ENCODE measurements at places on chromosomes 5 and 9.

GRCh38 chr5:142222866-142223558, 101.8 kb downstream of the SPRY4 start:
- DNase-seq: no peak

- no peak for DNase-seq
These were observed 269.6 kb downstream of the ARL15 start for GRCh38 chr5:54040804-54041203.

DNA sequence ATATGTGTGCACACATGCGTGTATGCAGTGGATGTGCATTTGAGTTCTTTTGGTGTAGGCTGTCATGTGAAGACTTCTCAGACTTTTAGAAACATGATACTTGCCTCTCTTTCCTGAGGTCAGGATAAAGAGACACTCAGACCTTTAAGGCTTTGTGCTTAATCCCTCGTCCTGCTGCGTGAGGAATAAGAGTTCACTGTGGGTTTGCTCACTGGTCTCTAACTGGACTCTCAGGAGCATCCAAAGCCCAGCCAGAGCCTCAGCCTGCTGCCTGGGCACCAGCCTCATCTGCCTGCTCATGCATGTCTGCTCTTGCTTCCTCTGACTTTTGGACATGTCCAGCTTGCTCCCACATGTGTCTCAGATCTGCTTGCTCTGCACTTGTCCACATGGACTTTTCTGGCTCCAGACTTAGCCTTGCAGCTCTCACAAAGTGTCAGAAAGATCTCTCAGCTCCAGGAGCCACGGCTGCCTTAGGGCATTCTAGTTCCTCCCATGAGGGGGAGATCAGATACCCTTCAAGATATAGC, 65.1 kb upstream of the ZNF366 start:
- DNase-seq: no peak

- DNase-seq: no peak
These were observed 18.1 kb downstream of the C1QTNF2 start for GRCh38 chr5:160352308-160352707.

DNA sequence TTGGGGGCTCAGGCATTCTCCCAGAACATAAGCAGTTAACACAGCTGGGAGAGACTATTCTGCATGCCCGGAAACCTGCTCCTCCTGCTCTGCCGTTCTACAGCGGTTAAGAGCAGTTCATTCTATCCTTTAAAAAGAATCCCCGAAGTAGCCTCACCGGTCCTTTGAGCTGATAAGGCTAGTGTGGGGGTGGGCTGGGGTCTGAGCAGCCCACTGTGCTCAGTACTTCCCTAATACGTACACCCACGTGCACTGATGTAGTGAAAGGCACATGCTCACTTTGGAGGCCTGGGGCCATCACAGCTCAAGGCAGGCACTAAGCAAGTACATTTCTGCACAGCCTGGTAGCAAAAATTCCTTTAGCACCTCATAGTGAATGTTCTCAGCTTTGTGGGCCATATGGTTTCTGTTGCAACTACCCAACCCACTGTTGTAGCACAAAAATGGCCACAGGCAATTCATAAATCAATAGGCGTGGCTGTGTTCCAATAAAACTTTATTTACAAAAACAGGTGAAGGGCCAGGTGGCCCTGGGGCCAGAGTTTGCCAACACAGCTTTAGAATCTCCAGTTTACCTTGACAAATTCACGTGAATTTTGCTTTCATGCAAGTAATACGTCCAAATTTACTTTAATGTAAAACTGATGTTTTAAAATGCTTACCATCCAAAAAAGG, 136.4 kb downstream of the ZNF354C start:
- no peak for DNase-seq

DNA sequence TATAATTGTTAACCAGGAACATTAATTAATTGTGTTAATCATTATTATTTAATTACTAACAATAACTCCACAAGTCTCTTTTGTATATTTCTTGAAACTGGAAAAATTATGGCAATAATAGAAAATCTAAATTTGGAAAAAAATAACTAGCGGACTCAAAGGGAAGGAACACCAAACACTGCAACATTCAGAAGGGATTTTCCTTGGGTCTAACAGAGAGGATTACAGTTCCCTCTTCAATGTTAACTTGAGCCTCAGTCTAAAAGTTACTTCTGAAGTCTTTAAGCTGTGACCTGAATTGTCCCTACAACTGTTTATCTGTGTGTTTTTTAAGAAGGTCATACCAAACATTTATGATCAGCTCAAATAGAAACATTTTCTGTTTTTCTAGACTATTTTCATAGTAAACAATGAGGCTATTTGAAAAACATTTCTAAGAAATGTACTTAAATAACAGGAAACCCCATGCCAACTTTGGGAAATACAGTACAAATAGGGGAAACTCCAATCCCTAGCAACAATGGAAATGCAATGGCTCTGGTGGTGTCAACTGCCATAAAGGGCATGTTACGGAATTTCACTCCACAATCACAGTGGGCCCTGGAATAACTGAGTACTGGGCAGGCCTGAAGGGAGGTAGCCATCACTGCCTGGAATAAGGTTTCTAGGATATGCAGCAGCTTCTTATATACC, 61.2 kb downstream of the MCTP1 start:
- no peak for DNase-seq

GRCh38 chr9:121331992-121332685, 37.9 kb downstream of the STOM start:
- DNase-seq: no peak

DNA sequence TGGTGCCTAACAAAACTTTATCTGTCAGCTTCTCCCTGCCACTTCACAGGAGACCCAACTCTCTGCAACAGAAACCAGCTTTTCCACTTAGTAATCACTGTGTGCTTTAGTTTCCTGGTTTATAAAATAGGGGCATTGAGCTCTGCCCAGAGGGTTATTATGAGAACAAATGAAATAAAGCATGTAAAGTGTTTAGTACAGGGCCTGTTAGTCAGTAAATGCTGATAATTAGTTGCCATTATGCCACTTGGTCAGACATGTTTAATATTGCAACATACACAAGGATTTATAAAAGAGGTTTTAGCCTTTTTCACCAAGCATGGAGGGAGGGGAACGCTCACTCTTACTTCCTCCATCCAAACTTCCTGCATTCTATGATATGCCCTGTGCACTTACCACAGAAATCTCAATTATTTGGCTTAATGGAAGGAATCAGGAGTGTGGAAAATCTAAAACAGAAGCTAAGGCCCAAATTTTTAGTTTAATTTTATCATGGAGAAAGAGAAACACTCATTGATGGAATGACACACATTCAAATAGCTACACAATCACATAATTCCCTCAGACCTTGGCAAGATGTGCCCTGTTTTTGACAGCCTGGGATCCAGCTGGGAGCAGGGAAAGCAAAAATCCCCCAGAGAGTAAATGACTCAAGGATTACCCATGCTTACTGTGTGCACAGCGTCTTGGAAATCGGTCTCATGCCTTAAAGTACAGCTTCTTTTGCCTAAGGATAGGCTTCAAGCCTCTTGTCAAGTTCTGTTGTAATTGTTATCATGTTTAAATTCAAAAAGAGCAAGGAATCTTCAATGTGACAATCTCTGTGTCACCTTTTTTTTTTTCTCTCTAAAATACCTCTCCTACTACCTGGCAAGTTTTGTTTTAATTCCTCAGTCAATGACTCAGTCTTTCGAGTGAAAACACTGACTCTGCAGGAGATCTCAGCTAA, 34.0 kb downstream of the ZNF474 start:
- DNase-seq: peak; percentile 96

DNA sequence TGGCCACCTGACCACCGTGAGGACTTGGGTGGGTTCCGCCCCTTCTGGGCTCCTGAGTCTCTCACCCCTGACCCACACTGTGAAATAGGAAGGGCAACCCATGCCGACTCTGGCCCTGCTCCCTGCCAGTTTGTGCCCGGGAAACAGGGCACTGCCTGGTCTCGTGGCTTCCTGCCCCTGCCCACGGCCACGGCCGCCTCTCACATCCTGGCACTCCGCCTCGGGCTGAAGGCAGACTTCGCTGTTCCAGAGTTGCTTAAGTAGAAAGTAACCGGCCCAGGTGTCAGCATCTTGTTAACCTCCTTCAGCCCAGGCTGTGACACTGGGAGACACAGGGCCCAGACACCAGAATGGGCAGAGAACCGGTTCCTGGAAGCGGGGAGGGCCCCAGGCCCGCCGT, 68.7 kb upstream of the RNU6ATAC start:
- DNase-seq: no peak

DNA sequence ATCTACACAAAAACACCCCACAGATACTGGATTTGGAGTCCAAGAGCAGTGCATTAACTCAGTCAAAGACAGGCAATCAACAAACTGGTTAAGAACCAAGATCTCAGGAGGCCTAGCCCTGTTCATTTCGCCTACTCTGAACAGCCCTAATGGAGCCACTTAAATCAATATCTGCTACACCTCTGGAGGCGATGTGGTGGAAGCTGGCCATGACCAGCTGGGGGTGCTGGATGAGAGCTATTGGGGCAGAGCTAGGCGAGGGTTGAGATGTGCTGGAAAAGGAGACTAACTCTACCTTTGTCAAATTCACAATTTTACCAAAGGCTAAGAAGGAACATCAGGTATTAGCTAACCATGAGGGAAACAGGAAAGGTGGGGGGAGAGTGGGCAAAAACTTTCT, 23.3 kb upstream of the ARSB start:
- DNase-seq: no peak

DNA sequence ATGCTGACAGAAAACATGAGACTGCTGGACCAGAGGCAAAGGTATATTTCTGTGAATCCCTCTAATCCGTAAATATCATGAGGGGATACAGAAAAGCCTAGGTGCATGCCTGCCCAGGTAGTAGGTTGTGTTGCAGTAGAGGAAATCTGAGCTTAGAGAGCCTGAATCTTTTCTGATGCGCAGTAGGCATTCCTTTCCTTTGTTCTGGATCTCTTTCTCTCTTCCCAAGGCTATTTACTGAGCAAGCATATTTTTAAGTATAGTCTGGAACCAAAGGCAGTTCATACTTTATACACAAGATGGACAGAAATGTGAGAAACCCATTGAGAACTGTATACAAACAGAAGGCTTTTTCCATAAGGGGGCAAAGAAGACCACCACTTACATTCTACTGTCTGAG, 359.3 kb downstream of the TMEM161B start:
- DNase-seq: no peak

GRCh38 chr5:83714810-83715209, 5.8 kb downstream of the HAPLN1 start:
- no peak for DNase-seq

- no peak for DNase-seq
These were observed 5.6 kb upstream of the ADAMTS19 start for GRCh38 chr5:129454461-129454860.

DNA sequence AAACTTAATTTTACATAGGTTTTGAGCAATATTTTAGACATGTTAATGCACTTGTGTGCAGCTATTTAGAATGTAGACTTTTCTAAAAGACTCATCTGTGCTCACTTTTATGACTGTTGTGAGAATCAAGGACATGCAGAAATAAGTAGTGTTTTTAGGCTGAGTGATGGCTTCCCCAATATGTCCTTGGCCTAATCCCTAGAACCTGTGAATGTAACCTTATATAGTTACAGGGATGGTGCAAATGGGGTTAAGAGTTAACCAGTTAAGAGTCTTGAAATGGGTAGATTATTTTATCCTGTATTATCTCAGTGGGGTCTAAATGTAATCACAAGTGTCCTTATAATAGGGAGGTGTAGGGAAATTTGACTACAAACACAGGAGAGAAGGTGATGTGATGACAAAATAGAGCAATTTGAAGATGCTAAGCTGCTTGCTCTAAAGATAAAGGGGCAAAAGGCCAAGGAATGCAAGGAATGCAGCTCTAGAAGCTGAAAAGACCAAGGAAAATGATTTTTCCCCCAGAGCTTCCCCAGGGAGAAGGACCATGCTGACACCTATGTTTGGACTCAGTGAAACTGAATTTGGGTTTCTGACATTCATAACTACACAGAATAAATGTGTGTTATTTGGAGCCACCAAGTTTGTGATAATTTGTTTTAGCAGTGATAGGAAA, 298.0 kb upstream of the PAPPA start:
- no peak for DNase-seq
